PC-3 (cell line): ENCODE measurements at places on chromosomes 4 and X.

- no peak for DNase-seq
Observed at GRCh38 chr4:129261584-129261983, 165.6 kb downstream of the C4orf33 start.

- DNase-seq: no peak
Observed at GRCh38 chr4:82553020-82553419, 8.8 kb downstream of the TMEM150C start.

- no peak for DNase-seq
Observed at GRCh38 chr4:94370533-94371254, 28.1 kb upstream of the HPGDS start.

DNA sequence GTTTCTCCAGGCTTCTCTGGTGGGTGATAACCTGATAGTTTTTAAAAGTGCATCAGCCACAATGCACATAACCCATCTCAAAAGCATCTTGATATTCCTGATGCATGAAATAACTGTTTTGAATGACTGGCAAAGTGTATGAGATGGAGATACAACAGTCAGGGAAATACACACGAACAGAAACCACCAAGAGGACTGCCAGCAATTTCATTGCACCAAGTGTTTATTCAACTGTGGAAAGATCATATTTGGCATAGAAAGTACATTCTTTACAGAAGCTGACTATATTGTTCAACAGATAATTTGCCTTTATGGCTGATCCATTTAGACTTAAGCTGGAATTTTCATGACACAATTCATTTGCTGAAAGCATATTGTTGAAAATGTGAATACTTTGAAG is 139.5 kb downstream of the SLIT2 start:
- DNase-seq: no peak

DNA sequence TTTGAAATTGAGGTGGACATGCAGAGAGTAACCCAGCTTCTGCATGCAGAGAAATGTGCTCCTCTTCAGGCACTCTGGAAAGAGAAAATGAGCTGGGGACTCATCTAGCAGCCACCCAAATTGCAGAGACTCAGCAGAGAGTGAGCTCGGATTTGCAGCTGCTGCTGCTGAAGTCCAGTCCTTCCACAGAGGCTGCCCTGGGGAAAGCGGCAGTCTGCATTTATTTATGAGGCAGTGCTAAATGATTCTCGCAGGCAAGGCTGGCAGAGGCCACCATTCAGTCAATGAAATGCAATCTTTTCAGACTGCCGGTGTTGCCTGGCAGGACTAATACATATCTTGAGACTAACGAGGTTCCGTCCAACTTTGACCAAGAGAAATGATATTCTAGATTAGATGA is 404.8 kb downstream of the NLGN4X start:
- no peak for DNase-seq

GRCh38 chr4:141220271-141220670 is 424 bp upstream of the ZNF330 start:
- DNase-seq: no peak

- peak; percentile 79 for DNase-seq
Observed at GRCh38 chr4:21769404-21770147, 179.0 kb downstream of the KCNIP4 start.

DNA sequence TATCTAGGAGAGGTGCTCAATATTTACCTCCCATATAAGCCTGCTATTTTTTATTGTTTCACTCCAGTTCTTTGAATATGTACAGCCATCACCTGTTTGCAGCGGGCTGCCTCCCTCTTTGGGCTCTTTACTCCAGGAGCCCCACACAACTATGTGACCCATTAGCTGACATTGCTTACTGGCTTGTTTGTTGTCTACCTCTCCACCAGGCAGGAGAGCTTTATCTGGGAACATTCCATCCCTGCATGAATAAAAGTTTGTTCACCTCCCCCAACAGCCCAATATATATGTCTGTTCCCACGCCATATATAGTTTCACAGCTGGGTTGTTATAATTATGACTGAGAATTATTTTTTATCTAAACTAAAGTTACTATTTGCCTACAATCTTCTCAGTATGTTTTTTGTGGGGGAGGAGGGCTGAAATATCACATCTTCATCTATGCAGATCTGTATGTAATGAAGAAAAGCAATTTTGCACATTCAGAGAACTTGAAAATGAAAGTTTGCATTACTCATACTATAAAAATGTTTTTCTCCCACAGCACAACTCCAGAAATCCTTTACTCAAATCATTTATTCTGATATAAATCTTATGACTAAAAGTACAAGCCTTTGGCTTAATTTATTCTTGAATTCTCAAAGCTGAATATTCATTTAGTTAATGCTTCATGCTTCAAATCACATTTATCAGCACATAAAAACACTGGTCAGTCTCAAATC is 61.2 kb upstream of the DAPP1 start:
- DNase-seq: peak; percentile 41

DNA sequence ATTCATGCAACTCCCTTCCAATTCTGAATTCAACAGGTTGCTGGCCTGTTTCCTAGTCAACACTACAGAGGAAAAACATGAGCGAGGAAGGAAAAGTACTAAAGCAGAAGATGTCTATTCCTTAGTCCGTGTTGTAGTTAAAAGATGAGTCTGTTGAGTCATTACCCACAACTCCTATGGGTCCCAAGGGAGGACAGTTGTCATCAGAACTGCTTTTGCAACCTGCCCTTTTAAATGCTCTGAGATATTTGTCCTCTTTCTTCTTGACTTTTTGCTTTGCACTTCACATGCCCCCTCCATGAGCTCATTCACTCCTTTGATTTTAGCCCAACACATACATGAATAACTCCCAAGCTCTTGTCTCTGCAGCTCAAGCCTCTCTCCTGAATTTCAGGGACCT is 119.2 kb downstream of the CORIN start:
- no peak for DNase-seq

DNA sequence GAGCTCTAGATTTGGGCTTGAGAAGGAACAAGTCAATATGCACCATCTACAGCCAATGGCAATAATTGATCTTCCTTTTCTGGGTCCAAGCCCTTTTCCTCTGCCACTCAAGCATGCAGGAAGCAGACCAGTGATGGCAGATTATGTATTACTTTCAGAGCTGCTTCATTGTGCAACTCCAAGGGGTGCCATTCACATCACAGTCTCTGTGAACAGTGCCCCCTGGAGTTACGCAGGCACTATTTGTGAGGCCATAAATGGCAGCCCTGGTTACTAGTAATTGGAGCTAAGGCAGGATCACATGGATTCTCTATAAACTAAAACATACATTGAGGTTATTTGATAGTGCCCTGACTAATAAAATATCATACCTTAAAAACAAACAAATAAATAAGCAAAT is 313.4 kb upstream of the SLC7A11 start:
- DNase-seq: peak; percentile 16

- DNase-seq: no peak
Observed at GRCh38 chrX:15469613-15470012, 23.5 kb downstream of the PIR start.

DNA sequence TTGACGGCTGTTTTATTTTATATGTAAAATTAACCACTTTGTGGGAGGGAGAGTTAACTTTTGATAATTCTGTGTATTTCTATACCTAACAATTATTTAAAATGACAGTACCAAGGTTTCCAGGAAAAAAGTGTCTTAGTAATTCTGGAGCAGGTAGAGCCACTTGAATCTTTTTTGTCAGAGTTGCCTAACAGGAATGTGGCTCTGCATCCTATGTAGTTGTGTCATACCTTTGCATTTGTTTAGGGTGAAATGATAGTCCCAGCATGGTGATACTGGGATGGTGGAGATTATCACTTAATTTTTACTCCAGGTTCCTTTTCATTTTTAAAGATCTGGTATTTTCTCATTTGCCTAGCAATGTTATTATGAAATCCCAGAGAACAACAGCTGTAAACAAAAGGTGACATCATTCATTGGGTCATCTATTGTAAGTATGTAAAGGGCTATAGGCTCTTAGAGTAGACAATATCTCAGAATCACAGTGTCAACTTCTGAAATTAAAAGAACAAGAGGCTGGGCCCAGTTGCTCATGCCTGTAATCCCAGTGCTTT is 9.6 kb downstream of the SGMS2 start:
- peak; percentile 27 for DNase-seq

GRCh38 chr4:128684016-128684415 is 125.5 kb upstream of the JADE1 start:
- DNase-seq: no peak

- DNase-seq: no peak
Observed at GRCh38 chrX:40891798-40892197, 156.5 kb upstream of the MED14 start.

DNA sequence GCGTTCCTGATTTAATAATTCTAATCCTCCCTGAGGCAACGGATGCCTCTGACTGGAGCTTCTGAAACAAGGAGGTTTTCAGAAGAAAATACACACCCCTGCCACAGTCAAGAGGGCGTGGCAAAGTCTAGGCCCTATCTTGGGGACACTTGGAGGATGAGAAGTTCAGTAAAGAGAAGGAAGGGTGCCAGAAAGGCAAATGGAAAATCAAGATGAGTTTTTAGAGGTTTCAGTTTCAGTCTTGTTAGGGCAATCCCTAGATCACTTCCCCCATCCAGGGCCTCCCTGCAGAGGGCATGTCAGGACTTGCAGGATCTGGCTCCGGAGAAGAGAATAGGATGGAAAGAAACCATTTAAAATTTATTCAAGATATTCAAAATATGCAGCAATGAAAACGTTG is 28.5 kb upstream of the FGF2 start:
- no peak for DNase-seq

DNA sequence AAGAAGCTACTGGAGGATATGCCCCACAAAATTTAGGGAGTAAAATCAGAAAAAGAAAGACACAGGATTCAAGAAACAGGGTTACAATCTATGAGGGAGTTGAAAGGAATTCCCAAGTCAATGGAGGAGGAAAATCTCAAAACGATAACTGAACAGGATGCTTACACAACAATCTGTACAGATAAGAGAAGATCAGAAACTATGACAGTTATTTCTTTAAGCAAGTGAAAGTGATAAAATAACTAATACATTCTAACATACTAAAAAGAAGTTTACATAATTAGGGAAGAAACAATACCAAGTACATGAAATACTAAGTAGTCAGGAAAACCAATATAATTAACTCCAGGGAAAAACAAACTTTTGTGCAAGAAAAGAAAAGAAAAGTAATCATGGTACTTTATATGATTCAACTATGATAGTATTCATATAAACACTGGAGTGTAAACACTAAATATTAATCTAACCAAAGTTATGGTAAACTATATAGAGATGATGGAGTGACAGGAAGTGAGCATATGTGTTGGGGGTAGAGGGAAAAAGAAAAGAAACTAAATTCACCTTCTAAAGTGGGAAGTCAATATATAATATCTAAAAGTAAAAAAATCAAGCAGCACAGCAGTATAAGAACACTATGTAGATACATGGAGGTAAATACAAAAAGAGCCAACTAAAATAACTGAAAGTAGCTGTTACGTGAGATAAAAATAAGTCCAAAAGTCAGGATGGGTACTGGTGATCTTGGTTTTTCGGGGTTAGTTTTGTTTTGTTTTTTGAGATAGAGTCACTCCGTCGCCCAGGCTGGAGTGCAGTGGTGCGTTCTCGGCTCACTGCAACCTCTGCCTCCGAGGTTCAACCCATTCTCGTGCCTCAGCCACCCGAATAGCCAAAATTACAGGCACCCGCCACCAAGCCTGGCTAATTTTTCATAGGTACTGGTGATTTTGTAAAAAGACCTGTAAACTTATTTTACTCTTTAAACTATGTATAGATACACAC is 99.3 kb downstream of the TEX11 start:
- no peak for DNase-seq

- DNase-seq: no peak
Observed at GRCh38 chr4:84914686-84915395, 51.6 kb downstream of the WDFY3 start.

- peak; percentile 55 for DNase-seq
Observed at GRCh38 chr4:5824635-5825034, 68.3 kb downstream of the CRMP1 start.

DNA sequence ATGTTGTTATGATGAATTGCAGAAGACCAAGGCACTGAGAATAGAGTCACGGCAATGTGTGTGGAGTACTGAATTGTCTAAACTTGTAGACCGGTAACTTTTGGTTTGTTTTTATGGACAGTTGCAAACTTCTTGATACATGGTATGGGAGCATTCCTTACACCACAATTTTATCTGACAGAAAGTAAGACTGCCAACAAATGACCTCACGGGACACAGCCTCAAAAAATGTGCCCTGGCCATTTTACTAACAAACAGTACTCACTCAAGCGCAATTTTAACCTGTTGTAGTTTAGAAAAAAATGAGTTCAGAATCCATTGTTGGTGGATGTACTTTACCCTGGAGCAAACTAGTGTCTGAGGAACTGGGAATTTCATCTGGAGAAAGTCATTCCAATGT is 321.2 kb downstream of the CAMK2D start:
- DNase-seq: no peak

- DNase-seq: no peak
Observed at GRCh38 chr4:40322811-40323210, 12.3 kb upstream of the CHRNA9 start.

GRCh38 chr4:83255584-83255983 is 29.0 kb downstream of the COQ2 start:
- peak; percentile 89 for DNase-seq

DNA sequence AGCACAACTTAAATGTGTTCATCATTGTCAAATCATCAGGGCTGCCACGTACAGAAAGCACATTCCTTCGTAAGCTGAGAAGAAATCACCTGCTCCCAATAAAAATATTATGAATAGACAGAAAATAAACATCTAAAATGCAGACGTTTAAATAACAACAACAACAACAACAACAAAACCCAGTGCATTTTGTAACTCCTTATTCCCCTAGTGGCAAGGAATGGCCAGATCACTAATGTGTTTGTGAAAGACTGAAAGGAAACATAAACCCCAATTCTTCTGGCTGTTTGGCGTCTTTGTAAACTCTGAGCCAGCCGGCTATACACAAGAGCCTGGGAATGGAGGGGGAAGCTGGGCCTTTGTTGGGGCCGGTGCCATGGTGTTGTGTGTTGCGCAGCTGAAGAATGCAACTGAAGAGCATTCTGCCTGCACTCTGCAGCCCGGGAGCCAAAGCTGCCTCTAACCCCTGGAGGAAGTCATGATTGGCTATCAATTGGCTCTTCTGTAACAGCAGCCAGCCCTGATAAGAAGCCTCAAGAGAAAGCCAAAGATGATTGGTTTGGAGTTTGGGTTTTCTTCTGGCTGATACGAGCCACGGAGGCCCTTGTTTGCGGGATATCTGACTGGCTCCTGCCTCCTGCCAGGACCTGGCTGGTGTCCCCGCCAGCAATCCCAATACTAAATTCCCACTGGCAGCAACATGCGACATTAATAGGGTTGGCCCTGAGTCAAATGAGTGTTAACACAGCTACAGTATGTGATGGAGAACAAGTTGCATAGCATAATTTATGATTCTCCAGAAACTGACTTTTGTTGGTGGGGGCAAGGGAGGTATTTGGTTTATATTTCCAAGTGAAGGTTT is 89.7 kb upstream of the TFDP3 start:
- no peak for DNase-seq

DNA sequence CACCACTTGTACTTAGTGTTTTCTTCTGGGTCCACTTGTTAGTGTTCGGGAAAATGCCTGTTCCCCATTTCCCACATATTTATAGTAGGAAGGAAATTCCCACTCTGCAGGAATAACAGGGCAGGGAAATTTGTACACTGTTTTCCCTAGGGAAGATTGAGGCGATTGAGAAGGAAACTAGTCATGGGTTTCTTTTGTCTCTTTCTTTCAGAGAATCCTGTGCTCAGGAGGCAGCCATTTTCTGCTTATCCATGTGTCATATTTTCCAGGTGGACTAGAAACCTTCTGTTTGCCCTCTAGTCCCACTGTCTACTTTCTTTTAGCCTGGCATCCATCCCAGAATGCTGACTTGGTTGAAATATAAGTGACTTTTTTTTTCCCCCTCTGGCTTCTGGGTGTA is 299.1 kb upstream of the ANKRD50 start:
- DNase-seq: no peak
